ENCODE measurements at places on chromosomes 3 and 15.

- no peak for DNase-seq
Observed at GRCh38 chr3:10547413-10547812, 42.0 kb upstream of the ATP2B2 start.

DNA sequence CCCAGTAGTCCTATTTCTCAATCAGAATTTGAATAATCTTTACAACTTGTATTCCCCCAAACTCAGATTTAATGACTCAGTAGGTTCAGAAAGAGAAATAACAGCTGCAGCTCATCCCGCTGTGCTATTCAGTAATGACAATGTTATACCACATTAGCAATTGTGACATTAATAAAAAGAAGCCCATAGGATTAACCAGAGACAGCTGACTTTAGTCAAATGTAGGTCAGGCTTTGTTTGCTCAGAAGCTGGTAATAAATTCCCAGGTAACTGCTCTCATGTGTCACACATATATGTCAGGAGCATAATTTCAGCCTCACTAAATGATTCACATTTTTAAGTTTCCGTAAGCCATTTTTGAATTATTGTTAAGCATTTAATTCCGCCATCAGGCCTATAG is 222.0 kb upstream of the UBE2E2 start:
- no peak for DNase-seq

DNA sequence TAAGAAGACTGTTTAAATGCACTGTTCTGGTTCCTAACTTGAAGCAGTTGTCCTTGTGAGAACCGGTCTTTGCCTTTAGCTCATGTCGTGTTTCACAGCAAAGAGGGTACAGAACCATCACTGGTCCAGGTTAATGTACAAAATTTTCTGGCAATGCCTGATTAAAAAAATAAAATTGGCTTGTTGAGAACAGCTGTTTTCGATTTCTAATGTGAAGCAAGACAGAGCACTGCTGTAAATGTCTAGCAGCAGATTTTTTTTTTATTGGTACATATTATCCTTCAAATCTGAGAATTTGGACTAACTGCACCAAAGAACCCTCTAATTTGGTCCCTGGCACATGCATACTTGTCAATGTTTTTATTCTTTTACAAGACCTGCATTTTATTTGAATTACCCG is 103.3 kb downstream of the STT3B start:
- DNase-seq = no peak

DNA sequence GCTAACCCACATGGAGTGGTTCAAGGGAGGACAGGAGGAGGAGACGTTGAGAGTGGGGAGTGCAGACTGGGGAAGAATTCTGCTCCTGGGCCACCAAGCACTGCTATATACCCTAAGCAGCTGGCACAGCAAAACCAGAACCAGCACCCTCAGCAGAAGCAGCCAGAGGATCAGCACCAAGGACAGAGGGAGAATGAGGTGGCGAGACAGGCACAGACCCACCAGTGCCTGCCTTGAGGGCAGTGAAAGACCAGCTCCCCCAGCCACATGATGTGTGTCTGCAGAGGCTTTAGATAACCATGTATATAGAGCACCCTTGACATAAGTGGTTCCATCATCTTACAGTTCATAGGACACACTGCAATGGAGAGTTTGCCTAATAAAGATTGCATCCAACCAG is 319.0 kb downstream of the GABRB3 start:
- no peak for DNase-seq

- no peak for DNase-seq
Observed at GRCh38 chr15:60464836-60465630, 13.9 kb downstream of the ICE2 start.

DNA sequence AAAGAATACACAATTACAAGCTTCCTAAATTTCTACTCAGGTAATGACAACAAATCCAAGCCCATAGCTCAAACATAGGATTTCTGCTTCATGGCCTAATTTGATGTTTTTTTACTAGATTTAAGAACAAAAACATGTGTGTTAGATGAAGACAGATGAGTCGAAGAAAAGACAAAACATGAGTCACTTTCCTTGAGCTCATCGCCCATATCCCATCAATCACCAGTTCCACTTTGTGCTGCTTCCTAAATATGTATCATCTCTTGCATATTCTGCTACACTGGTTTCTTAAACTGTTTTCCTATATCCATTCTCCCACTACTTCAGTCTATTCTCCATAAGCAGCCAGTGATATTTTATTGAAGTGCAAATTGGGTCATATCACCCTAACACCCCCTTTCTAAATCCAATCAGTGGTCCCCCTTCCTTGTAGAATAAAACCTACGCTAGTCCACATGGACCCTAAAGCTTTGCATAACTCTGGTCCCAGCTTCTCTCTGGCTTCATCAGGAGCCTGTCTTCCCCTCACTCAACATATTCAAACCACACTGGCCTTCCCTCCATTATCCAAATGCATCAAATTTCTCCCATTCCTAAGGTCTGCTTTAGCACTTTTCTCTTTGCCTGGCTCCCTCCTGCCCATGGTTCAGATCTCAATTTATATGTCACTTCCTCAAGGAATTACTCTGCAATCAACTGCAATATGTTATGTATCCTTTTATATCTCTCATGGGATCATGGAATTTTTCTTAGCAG is 1033.9 kb downstream of the FHIT start:
- no peak for DNase-seq

DNA sequence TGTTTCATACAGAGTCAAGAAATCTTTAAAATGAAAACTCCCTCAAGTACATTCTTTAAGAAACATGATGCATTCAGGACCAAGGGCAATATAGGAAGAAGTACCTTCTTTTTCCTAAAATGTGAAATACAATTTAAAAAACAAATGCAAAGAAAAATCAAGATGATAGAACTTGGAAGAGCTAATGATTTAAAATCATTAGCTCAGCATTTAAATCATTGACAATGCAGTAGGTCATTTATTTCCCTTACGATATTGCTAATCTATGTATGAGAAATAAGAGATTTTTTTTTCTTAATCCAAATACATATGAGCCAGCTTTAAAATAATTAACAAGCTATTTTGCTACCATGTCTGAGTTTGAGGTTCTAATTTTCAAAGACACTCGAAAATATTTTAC is 105.5 kb downstream of the HHLA2 start:
- DNase-seq = no peak

DNA sequence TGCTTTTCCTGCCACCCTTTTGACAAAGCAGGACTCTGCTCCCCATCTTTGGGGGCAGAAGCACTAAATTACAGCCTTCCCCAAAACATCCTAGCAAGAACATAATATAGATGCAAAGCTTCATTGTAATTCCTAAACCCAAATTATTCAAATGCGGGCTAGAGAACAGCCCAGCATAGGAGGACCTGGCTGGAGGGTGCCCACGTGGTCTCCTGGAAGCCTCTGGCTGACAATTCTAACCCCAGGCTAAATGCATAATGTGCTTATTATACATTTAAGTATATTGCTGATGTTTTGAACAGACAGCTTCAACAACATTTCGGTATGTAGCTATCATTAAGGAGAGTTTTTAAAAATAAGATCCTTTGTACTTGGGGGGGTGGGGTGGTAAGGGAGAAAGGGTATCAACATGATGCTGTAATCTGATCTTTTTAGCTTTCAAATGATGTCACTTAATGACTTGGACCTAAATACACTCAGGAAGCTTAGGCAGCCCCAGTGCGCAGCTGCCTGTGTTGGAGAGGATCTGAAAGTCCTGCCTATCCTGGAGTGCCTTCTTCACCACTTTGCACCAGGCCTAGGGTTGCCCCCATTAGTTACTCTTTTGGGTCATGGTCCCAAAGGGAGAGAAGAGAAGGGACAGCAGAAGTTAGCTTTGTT is 57.2 kb upstream of the USP3 start:
- peak; percentile 78 for DNase-seq

- DNase-seq = no peak
Observed at GRCh38 chr15:89115547-89115946, 27.3 kb downstream of the ABHD2 start.

- DNase-seq = no peak
Observed at GRCh38 chr3:6273878-6274277, 587.0 kb upstream of the GRM7 start.

- DNase-seq = peak; percentile 42
Observed at GRCh38 chr3:173750095-173750494, 352.6 kb downstream of the NLGN1 start.

DNA sequence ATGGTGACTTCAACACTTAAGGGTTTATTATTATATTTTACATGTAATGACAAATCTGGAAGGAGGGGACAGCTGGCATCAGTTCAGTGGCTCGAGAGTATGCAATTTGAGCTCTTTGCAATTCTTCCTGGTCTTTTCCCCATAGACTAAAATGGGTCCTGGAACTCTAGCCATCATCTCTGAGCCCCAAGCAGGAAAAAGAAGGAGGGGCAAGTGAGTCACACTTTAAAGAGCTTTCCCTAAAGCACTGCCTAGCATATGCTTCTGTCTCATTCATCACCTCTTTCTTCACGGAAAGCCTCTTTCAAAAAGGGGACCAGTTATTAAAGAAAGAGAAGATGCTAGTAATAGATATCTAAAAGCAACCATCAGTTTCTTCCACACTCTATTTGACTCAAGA is 466.3 kb downstream of the ZIC1 start:
- no peak for DNase-seq

GRCh38 chr3:50122071-50122470 is 33.1 kb upstream of the SEMA3F start:
- DNase-seq = no peak

GRCh38 chr15:61070111-61070901 is 158.8 kb downstream of the RORA start:
- no peak for DNase-seq

DNA sequence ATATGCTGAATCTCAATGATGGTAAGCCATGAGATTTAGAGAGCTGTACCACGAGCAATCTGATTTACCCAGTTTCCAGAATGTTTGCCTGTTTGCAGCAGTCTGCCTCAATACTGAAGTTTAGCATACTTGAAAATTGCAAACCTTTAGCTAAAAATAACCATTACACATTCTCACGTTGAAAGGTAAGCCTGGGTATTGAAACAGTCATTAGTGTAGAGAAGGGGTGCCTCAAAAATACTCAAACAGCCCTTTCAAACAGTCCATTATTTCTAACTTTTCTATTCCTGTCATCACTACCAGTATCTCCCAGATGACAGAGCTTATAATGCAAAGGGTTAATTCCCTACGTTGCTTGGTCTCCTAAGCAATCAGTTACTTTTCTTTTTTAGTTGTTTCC is 111.8 kb upstream of the MBNL1 start:
- DNase-seq = no peak

GRCh38 chr3:34925851-34926250 is 713.5 kb upstream of the ARPP21 start:
- DNase-seq = no peak
